ENCODE measurements at places on chromosomes 12 and 14. TPM values are rescaled to one million over a fixed set of nuclear protein-coding genes. Genes with fewer than 3 reads are reported as not detected.

- DNase-seq = no peak
Measured at GRCh38 chr12:18145924-18146323, 55.9 kb upstream of the RERGL start.

DNA sequence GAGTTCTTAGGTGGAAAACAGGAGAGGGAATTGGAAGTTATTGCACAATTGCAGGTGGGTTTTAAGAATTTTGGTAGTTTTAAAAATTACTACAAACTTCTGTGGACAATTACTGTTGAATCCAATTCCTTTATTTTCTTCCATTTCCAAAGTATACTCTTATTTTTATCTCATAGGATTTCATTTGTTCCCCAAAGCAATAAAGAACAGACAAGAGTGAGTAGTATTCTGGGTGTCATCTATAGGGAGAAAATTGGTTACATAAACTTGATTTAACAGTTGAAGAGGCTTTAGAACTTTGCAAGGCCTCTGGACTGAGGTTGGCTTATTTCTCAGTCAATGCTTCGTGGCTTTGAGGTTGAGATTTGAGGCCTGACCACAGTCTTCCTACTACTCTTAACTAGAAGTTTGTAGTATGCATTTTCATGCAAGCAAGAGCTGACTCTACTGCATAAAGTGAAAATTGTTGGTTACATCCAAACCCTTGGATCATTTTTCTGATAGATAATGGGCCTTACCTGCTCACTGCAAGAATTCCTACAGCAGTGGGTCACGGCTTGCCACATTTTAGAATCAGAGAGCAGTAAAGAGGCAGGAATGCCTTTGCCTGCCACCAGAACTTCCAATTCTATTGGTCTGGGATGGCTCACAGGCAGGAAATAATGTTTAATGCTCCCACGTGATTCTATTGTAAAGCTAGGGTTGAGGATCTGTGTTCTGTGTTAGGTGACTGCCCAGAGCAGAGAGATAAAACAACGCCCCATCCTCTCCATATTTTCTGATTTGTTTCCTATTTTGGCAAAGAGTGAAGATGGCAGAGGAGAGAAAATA, 270.5 kb downstream of the TTC6 start:
- no peak for DNase-seq

DNA sequence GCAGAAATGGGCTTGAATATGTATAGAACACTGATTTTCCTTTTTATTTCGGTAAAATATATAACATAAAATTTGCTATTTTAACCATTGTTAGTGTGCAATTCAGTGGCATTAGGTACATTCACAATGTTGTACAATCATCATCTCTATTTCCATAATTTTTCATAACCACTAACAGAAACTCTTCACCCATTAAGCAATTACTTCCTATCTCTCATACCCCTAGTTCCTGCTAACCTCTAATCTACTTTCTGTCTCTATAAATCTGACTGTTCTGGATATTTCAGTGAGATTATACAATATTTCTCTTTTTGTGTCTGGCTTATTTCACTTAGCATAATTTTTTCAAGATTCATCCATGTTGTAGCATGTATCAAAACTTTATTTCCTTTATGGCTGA, 8.9 kb upstream of the RNF212B start:
- DNase-seq = no peak

DNA sequence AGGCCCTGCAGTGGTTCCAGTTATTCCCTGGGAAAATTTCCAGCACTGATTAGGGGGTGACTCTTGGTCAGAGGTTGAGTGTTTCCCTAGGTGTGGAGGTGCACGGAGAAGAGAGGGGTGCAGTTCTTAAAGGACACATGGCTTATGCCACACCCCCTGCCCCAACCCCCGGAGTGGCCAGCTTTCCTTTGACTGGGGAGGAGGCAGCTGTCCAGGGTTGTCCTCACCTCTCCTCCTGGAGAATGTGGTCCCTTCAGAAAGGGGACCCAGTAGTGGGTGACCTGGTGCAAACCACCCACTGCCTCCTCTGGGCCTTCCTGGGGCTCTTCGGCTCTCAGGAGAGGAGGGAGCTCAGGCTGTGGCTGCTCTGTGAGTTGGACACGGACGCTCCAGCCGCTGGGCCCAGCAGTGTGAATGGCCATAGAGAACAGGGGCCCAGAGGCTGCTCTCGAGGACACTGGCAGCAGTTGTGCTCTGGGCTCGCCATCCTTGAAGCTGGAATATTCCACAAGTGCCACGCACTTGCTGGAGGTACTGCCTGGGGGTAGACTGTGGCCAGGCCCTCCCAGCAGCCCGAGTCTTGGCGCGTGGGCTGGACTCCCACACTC, 13.6 kb downstream of the PACS2 start:
- DNase-seq = no peak

- DNase-seq = no peak
Measured at GRCh38 chr12:117857632-117858612, 110.9 kb downstream of the KSR2 start.

DNA sequence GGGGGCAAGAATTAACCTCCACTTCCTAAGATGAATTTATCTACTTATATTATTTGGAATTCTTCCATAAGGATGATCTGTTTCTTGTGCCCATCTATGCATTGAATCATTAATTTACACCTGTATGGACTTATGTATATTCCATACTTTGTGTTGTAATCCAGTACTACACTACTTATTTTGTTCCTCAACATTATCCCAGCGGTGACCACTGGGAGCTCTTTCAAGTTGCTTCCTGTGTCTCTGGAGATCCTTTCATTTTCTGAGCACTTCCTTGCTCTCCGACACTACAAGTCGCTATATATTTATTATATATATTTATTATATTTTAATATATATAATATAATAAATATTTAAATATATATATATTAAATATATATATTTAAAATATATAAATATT, 54.9 kb upstream of the SCN8A start:
- no peak for DNase-seq

- DNase-seq = no peak
Measured at GRCh38 chr12:45354399-45354798, 138.5 kb downstream of the ANO6 start.

- DNase-seq = no peak
Measured at GRCh38 chr12:123233505-123234308, 471 bp downstream of the MTRFR start.

DNA sequence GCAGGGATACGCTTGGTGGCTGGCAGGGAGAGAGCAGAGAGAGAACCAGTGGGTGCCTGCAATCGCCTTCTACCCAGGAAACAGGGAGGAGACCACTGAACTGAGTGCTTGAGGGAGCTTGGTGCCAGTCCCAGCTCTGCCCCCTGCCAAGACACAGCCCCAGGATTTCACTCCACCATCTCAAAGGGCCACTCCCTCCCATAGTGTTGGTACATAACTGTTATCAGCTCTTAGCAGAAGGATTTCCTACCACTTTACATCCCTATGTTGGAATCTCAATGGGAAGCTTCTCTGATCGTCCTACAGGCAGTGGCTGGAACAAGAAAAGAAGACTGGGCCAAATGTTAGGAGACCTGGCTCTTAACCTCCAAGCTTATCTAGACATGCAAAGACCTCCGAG, 157.4 kb upstream of the FOXN3 start:
- DNase-seq = no peak

GRCh38 chr14:64476438-64476837, 11.1 kb downstream of the AKAP5 start:
- DNase-seq = no peak

- no peak for DNase-seq
Measured at GRCh38 chr12:108700833-108701541, 30.3 kb downstream of the CORO1C start.

DNA sequence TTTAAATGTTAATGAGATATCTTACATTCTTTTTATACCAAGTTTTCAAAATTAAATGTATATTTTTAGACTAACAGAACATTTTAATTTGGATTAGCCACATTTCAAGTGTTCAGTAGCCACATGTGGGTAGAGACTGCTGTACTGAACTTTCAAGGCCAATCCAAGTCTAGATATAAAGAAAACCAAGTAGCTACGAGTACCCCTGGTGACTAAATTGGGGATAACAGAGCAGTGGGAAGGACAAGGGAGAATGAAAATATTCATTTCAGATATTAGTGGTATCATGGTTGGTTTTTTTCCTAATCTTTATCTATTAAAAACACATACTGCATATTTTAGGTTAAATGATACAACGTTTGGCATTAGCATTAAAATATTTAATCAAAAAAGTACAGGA, 69.4 kb upstream of the RHOJ start:
- no peak for DNase-seq

GRCh38 chr14:95185033-95185766, 27.9 kb upstream of the DICER1 start:
- DNase-seq = no peak

DNA sequence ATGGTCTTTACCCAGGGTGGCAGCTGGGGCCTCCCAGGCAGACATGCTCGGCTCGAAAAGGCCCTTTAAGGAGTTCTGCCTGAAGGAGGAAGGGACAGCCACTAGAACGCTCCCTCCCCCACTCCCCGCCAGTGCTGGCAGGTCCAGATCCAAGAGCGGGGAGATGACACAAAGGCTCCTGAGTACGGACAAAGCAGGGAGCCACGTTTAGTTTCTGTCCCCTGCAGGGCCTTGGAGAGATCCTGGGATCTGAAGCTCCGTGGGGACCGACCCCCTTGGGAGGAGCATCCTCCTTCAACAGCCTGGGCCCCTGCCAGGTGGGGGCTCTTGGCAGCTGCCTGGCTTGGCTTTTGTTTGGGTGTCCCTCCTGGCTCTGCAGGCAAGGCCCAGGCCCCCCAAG, 89.7 kb downstream of the ESRRB start:
- DNase-seq = no peak

- no peak for DNase-seq
Measured at GRCh38 chr12:70120970-70121369, 122.3 kb upstream of the CNOT2 start.

GRCh38 chr12:75489613-75490210, 9.2 kb downstream of the GLIPR1 start:
- DNase-seq = no peak

- DNase-seq = no peak
Measured at GRCh38 chr14:51554953-51555352, 96.8 kb upstream of the FRMD6 start.

- no peak for DNase-seq
Measured at GRCh38 chr12:50842637-50843493, at the start of gene TMPRSS12. TSS of gene TMPRSS12 (plus strand) at chr12:50842926. CDS start at chr12:50842965, 39 bp downstream.

- no peak for DNase-seq
Measured at GRCh38 chr14:100803226-100803625, 22.7 kb upstream of the MEG3 start.

GRCh38 chr12:102480406-102480805, at the start of gene IGF1:
TSS of gene IGF1 (minus strand) at chr12:102480563. CDS start at chr12:102480381, 182 bp downstream.
- no peak for DNase-seq

GRCh38 chr12:51827925-51828818, 20.3 kb downstream of the FIGNL2 start:
- DNase-seq = no peak

- DNase-seq = no peak
Measured at GRCh38 chr12:74066476-74066875, 471.2 kb upstream of the ATXN7L3B start.

DNA sequence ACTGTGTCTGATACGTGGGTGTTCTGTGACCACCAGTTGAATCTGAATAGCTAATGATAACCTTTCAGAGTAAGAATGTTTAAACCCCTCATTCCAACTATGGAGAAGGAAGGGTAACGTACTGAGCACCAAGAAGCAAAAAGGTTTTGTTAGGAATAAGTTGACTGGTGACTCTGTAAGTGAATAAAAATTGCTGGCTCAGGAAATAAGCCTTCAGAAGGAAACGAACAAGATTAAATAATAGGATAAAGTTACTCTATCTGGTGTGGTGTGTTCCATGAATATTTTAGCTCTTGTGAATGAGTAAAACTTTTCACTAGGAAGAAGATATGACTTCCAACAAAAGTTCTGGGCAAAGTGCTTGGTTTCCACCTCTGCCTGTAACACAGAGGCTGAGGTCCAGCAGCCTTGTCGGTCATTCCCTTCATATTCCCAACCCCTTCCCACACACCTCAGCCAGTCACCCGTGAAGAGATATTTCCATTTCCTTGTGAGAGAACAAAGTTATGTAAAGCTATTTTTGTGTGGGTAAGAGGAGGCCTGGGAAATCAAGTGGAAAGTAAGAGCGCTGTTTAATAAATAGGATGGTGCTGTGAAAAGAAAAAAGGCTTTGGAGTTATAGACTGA, 47.1 kb downstream of the ARF6 start:
- DNase-seq = no peak

- no peak for DNase-seq
Measured at GRCh38 chr12:117292688-117293087, 68.7 kb downstream of the NOS1 start.

DNA sequence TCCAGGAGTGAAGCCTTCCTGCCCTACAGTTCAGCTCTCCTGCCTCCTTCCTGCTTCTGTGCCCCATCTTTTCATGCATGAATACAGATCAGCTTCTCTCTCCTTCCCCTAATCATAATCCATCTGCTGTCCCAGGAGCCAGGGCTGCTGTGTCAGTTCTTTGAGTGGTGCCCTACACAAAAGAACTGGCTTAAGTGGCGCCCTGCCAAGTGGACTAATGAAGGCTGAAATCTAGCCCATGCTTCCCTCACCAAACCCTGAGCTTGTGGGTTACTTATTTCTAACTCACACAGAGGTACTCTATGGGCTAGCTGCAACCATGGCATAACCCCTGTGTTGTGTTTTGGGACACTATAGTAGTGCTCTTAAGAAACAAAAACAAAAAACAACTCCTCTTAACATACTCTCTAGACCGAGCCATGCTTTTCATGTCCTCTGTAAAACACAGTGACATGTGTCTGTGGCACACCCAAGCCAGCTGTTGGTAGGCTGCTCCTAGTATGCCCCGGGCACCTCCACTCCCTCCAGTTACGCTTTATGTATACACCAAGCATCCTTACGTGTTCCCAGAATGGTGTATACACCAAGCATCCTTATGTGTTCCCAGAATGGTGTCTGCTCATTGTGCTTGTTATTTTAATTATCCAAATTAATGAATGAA, 19.3 kb upstream of the ETV6 start:
- no peak for DNase-seq

Gene OR4Q2
- total RNA-seq = not detected

Gene BDKRB2
- 0.05 TPM for total RNA-seq

Gene PROX2
- not detected for total RNA-seq

Gene SSPN
- total RNA-seq = 23.4 TPM

Gene RD3L
- total RNA-seq = not detected

Gene TGM1
- total RNA-seq = 2.3 TPM

Gene AKT1
- 175 TPM for total RNA-seq

Gene STON2
- total RNA-seq = 0.36 TPM

Gene KCNJ8
- not detected for total RNA-seq

Gene RAD51AP1
- total RNA-seq = 18.1 TPM

Gene GZMH
- total RNA-seq = not detected

All from Panc1 (cell line).